ENCODE measurements at places on chromosomes 7 and 10.

DNA sequence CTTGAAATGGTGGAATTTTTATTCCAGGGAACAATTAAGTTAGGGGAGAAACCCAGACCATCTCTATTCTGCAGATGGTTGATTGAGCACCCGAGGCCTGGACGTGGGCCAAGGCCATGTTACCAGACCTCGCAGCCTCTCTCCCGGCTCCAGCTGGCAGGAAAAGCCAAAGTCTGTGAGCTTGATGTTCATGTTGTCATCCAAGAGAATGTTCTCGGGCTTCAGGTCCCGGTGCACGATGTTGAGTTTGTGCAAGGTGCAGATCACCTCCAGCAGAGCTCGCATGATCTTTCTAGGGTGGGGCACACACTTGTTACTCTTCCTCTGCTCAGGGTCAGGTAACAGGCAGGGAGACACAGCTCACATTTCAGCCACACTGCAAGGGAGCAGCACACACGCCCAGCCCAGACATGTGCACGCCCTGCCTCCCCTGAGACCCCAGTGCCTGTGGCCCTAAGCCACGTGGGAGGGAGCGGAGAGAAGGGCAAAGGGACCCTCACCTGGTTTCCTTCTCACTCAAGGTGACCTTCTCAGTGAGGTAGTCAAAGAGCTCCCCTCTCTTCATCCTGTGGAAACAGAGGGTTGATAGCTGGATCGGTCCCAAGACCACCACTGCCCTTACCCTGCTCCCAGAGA is 9.5 kb downstream of the PHKG1 start:
- DNase-seq = no peak

GRCh38 chr7:38660427-38661099 is 29.4 kb upstream of the AMPH start:
- peak; percentile 18 for DNase-seq

DNA sequence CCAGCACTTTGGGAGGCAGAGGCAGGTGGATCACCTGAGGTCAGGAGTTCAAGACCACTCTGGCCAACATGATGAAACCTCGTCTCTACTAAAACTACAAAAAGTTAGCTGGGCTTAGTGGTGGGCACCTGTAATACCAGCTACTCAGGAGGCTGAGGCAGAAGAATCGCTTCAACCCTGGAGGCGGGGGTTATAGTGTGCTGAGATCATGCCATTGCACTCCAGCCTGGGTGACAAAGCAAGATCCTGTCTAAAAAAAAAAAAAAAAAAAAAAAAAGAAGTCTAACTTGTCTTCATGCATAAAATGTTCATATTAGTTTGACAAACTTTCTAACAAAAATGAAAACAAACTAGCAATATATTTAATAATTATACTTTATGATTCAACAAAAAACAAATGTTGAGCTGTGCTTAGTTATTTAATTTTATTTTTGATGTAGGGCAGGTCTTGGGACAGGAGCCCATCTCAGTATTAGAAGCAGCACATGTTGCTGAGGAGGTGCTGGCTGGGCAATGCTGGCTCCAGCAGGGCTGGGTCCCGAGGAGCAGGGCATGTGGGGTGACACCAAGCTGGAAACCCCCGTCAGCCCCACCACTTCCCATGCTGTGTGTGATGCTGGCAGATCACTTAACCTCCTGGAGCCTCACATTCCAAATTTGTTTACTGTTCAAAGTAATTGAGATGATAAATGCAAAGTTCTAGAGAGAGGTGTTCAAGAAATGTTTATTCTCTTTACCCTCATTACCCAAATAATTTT is 335.3 kb upstream of the KLF6 start:
- no peak for DNase-seq

DNA sequence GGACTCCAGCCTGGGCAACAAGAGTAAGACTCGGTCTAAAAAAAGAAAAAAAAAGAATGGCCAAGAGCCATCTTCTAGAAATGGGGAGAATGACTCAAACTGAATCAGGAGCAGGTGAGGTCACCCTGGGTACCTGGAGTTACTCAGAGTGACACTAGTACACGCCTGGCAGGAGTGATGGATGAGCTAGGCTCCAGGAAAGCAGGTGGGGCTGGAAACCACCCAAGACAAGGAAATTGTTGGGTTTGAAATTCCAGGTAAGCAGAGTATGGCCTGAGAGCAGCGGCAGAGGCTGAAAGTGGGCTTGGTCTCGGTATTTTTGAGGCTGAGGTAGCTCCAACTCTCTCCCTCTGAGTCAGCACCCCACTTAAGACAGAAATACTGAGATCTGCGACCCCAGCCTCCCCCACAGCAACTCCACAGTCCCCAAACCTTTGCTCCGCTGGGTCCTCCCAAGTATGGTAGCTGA is 18.5 kb downstream of the DDIT4 start:
- no peak for DNase-seq

DNA sequence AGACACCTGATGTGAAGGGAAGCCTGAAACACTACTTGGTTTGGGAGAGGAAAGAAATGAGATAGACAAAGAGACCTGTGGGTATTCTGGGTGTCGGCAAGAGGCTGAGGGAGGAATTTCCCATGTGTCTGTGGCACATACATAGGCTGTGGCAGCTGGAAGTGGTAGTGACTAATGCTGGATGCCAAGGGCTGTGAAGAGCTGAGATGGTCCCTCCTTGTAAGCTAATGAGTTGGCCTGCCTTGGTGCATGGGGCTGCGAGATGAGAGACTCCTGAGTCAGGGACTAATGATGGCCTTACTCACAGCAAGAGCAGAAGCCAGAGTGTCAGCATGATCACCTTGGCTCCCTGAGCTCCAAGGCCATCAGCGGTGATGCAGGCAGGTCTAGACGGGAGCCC is 119.0 kb upstream of the EEPD1 start:
- DNase-seq = peak; percentile 47

DNA sequence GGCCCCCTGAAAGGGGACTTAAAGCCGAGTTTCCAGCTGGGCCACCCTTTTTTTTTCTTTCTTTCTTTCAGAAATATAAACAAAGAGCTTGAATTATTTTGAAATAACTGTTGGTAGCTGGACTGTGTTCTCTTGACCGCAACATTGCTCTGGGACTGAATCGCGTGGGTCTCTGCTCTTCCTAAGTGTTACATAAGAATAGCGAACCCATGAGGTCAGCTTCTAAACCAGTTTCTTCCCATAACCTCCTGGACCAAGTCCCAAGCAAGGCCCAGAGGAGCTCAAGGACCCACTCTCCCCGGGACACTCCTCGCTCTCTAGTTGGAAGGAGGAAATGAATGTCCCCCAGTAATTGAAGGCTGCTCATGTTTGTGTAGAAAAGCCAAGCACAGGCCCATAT is 91.1 kb downstream of the CXCL12 start:
- DNase-seq = peak; percentile 80

DNA sequence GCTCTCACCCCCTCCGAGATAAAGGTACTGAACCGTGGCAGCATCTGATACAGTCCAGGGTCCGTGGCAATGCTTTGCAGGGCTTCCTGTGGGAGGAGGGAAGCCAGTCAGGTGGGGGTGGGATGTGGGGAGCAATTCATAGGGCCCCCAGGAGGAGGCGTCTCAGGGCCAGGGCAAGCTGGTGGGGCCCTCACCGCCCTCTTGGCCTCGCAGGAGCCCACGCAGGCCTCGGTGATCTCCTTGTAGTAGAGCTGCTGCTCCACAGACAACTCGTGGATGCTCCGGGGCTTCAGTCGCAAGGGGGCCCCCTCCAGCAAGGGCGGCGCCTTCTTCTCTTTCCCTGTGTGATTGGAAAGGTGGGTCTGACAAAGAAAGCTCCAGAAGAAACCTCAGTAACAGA is 7.2 kb downstream of the TAF6 start:
- no peak for DNase-seq

GRCh38 chr7:143901332-143901667 is 676 bp downstream of the TCAF1 start:
- DNase-seq = peak; percentile 30

GRCh38 chr10:124763267-124763666 is 19.1 kb upstream of the FAM53B start:
- peak; percentile 36 for DNase-seq

GRCh38 chr10:57809961-57810360 is 457.7 kb downstream of the IPMK start:
- no peak for DNase-seq

GRCh38 chr10:8327140-8327423 is 272.6 kb downstream of the GATA3 start:
- DNase-seq = no peak

GRCh38 chr10:132407846-132408278 is 10.9 kb downstream of the PWWP2B start:
- DNase-seq = peak; percentile 69

GRCh38 chr10:79273604-79274003 is 73.7 kb upstream of the PPIF start:
- DNase-seq = no peak

DNA sequence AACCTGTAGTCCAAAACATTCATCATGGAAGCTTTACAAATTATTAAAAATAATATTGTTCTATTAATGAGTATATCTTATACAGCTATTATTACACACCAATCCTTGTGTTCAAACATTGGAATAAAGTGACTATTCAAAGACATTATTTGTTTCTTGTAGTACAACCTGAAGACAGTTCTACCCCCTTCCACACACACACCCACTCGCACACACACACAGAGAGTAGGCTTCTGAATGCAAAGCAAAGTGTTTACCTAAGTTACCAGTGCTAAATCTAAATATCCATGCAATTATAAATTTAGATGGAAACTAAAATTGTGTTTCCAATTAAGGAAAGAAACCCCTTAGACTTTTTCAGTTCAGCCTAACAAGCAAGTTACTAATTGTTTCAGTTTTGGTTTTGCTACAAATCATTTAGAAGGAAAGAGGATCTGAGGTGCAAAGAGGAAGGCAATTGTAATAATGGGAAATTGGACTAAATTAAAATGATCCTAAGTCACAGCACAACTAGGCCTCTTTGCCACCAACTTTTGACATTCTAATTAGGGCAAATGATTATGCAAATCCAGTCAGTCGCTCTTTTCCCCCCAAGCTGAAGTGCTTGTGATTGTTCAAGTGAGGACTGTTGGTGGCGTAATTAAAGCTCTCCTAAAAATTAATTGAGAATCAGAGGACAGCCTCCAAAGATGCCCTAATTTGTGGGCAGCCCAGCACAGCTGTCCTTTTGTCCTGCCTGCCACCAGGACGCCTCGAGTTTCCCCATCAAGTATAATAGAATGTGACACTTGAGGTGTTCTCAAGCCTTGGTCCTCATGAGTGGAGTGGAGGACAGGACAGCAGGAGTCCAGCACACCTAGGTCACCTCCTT is 19.9 kb upstream of the ATOH7 start:
- no peak for DNase-seq

DNA sequence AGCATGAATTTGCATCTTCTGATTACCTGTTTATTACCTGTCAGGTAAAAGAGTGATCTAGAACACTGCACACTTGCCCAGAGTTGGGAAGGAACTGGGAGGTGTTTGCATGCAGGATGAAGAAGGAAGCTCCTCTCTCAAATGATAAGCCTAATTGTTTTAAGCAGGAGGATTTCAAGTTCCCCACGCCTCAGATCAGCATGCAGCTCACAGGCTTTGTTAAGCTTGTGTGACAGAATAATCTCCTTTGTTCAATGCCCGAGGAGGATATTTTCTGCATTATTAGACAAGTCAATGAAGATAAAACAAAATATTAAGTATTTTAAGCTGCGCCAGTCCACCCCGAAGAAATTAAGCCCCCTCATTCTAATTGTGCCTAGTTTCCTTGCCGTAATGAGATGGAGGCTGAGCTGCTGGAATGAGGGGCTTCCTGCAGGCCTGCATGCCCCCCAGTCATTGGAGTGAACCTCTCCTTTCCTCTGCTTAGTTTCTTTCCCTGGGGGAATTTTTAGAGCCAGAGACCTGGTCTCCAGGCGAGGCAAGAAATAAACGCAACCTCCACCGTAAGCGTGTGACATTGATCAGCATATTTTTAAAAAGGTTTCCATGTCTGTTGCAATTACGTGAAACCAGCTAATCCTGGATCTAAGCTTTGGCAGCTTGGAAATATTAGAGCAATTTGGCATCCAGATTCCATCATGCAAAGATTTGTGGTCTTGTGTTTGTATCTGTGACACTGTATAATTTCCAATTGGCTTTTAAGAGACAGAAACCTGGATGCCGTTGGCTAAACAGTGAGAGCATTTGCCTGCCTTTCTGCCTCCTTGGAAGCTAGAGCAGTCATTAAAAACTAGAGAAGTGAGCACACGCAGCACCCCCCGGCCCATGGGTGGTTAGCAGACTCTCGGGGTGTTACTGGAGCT is 376.0 kb downstream of the GALNT17 start:
- DNase-seq = no peak

GRCh38 chr10:106392778-106393177 is 771.7 kb downstream of the SORCS1 start:
- no peak for DNase-seq

- DNase-seq = no peak
Measured at GRCh38 chr7:134101716-134102115, 25.4 kb upstream of the LRGUK start.

- no peak for DNase-seq
Measured at GRCh38 chr10:28544058-28544457, 11.1 kb downstream of the WAC start.

- DNase-seq = no peak
Measured at GRCh38 chr7:77833136-77833535, 34.6 kb downstream of the PHTF2 start.

DNA sequence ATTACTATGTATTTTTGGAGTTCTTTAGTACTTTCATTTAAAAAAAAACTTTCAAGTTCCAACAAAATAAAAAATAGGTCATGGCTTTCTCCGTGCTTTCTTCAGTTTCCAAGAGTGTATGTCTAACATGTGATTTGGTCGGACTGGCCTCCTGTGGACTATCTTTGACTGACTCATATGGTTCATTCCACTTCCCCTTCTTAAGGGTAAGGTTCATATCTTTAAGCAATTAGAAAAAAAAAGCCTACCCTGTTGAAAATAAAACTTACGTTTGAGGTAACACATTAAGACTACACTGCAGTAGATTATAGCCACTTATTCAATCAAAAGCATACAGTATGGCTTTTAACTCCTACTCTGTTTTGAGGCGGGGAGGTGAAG is 112.8 kb upstream of the AHR start:
- DNase-seq = no peak

GRCh38 chr7:27579565-27579964 is 83.1 kb downstream of the HIBADH start:
- no peak for DNase-seq

DNA sequence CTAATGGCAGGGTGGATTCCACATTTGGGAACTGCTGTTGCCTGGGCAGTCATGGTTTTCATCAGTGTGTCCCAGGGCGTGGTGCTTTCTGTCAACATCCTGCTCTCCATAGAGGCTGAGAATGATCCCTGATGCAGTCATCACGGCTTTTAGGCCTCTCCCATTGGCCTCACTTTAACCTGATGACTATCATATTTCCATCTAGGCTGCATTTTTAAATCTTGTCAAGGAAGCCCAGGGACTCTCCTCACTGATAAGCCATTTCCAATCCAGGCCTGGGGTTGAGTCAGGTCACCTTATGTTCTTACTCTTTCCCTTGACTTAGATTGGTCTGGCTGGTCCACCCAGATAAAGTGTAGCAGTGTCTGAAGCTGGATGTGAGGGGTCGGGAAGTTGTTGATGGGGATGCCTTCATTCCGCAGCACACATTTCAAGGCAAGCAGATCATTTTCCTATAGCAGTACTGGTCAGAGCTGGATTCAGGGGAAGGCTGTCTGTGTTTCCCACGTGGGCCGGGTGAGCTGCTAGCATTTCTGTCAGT is 177.0 kb downstream of the AUTS2 start:
- DNase-seq = no peak

- DNase-seq = no peak
Measured at GRCh38 chr7:127995881-127996215, 35.4 kb downstream of the LRRC4 start.

- DNase-seq = no peak
Measured at GRCh38 chr10:30562787-30563186, 66.8 kb downstream of the LYZL2 start.

- DNase-seq = peak; percentile 60
Measured at GRCh38 chr10:104328896-104329710, 9.2 kb downstream of the ITPRIP start.
